Esophagus muscularis mucosa (tissue), 4 donors: ENCODE measurements at places on chromosomes 2 and 18.

- no peaks in the 10 kb centered on the region for H3K4me1 ChIP-seq
- DNase-seq, result no peak
- H3K4me3 ChIP-seq, result no peak overlapping the region
- H3K36me3 ChIP-seq, result no peaks in the 10 kb centered on the region
Measured at GRCh38 chr2:51151490-51152140, 119.7 kb upstream of the NRXN1 start.

DNA sequence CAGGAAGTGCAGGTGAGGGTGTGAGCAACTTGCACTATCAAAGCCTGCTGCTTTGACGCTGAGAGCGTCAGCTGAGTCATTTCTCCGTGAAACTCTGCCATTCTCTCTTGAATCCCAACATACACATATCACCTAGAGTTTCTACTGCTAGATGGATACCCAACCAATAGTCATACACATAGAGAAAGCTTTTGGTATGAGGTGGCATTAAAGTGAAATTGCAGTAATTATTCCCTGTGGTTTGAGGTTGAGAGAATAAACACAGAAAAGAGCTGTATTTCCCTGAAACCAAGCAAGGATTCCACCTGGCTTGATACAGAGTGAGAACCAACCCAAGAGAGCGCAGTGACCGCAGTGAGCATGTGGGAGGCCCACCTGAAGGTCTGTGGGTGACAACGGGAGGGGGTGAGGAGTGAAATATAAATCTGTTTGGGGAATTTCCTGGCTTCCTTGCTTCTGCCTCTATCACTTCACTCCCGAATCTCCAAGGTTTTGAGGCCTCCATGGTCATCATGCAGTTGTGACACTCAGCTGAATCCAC is 28.8 kb upstream of the TMEM18 start:
- no peak overlapping the region for H3K27ac ChIP-seq
- no peak overlapping the region for H3K4me3 ChIP-seq
- H3K4me1 ChIP-seq, result no peaks in the 10 kb centered on the region
- no peaks in the 10 kb centered on the region for H3K27me3 ChIP-seq

- no peak overlapping the region for H3K4me3 ChIP-seq
- no peaks in the 10 kb centered on the region for H3K27me3 ChIP-seq
- no peaks in the 10 kb centered on the region for H3K4me1 ChIP-seq
- DNase-seq, result no peak
- H3K36me3 ChIP-seq, result no peaks in the 10 kb centered on the region
Measured at GRCh38 chr2:146415291-146415690, 1429.5 kb upstream of the ACVR2A start.

DNA sequence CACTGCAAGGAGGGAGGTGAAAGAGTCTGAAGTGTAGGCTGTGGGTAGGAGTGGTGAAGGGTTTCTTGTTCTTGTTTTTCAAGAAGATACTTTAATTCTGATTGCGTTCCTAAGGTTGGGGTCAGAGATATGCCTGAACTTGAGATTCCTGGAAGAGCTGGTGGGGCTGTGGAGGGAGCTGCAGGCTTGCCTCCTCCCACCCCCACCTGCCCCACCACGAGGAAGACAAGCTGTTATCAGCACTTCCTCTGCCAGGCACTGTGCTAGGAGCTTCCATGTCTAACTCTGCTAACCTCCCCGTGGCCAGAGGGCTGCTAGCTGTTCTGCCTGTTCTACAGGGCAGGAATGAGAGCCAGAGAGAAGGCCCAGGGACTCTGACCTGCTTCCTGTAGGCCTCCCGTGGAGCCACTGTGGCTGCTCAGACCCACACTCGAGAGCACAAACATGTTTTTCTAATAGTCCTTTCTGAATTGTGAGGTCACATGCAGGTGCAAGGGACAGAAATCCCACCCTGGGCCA is 13.7 kb downstream of the ANKRD23 start:
- H3K27me3 ChIP-seq, result no peaks in the 10 kb centered on the region
- no peak for DNase-seq
- H3K27ac ChIP-seq, result no peak overlapping the region
- peaks cover 97% of the 10 kb centered on the region for H3K36me3 ChIP-seq
- H3K4me3 ChIP-seq, result no peak overlapping the region
- peaks cover 30% of the 10 kb centered on the region for H3K4me1 ChIP-seq
